ENCODE measurements at places on chromosomes 3 and 15.

DNA sequence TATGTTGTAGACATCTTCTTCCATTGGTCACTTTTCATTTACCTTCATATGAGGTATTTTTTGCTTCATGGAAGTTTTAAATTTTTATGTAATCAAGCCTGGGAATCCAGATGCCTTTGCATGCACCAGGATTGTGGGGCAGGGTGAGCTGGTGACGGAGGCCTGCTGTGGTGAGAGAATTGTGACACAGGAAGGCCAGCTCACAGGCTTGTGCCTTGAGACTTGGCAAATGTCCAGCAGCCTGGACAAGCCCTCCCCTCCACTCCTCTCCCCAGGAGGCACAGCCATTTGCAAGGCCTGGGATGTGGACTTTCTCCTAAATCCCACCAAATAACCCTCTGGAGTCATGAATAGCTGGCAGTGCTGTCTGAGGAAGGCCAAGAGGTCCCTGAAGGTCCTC lies 67.4 kb downstream of the RHCG start:
- DNase-seq: no peak

DNA sequence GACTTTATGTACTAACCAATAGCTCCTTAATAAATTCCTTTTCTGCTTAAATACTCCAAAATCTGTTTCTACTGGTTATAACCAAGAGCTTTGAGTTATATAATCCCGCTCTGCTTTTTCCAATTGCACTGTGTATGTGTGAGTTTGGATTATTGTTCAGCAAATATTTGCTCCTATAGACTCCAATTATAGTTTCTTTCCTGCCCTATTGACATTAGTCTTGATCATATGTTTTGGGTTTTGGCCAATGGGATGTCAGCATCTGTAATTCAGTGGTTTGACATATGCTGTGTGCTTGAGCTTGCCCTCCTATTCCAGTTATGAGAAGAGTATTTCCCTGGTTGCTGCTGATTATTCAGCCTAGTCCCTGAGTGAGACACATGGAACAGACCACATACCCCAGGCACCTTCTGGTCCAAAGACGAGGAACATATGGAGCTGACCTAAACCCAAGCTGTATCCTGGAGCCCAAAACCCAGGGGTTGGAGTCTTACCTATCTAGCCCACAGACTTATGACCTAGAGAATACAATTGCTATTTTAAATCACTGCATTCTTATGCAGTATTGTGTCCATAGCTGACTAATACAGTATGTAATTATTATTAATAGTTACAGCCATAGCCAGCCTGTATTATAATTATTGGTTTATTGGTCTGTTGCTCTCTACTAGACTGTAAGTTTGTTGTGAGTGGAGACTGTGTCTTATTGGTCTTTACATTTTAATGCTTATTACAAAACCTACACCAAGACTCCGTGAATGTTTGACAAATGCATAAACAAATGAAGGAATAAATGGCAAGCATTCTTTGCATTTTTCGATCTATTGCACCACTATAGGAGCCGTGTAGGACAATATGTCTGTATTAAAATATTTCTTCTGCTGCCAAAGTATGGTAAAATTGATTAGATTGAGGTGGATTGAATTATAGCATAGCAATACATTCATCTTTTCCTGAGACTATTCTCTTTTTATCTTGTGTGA lies 11.7 kb upstream of the ZNF280D start:
- no peak for DNase-seq

GRCh38 chr3:145094355-145094941 lies 1066.5 kb downstream of the PLOD2 start:
- DNase-seq: peak; percentile 28

DNA sequence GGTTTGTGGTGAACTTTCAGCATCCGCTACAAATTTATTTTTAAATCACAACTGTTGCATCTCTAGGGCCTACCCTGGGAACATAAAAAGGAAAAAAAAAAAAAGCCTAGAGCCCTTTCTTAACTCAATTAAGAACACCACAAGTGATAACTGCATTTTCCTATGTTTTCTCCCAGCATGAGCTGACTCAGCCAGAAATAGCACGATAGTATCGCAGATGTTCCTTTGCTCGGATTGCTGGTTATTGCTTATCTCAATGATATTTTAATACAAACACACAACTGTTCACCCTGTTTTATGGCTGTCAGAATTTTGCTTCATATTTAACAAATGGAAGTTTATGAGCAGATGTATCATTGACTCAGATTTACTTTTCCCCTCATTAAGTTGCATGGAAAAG lies 251.8 kb upstream of the SUCLG2 start:
- no peak for DNase-seq

DNA sequence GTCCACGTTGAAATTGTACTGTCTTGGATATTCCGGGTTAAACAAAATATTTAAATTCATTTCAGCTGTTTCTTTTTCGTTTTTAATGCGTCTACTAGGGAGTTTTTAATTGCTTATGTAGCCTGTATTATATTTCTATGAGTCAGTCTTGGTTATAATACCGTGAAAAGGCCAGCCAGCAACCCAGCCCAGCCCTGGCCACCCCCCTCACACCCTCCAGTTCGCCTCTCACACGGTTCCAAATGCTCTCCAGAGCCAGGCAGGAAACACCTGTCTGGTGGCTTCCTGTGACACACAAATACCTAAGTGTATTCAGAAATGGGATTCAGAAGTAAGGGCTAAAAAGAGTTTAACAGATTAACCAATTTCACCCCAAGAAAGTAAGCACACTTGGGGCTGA lies 4.4 kb downstream of the SH3BP5 start:
- no peak for DNase-seq

DNA sequence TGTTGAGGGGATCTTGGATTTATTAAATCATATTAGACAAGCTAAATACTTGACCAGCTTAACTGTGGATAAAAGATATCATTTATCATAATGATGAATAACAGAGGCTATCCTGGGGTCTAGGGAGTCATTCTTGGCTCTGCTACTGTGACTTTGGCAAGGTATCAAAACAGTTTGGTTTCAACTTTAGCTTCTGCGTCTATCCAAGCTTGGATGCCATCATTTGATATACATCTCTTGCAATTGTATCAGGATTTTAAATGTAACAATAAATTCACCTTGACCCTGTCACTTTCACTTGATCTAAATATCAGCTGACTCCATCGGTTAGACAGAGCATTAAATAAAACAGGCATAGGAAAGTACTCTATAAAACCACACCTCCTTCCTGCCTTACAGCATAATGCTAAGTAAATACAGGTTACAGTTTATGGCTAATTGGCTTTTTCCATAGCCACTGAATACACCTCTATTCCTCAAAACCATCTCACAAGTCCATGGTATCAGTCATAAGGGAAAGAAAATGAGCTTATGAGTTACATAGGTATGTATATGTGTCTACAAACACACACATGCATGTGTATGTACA lies 262.9 kb downstream of the CTNNB1 start:
- DNase-seq: no peak

GRCh38 chr3:78801926-78802561 lies 965.8 kb downstream of the ROBO1 start:
- DNase-seq: no peak

- DNase-seq: no peak
Measured at GRCh38 chr15:97030251-97030650, 699.8 kb downstream of the NR2F2 start.

GRCh38 chr3:48157950-48158376 lies 30.3 kb downstream of the CDC25A start:
- peak; percentile 72 for DNase-seq

- no peak for DNase-seq
Measured at GRCh38 chr15:65752151-65752700, 39.9 kb downstream of the DENND4A start.

DNA sequence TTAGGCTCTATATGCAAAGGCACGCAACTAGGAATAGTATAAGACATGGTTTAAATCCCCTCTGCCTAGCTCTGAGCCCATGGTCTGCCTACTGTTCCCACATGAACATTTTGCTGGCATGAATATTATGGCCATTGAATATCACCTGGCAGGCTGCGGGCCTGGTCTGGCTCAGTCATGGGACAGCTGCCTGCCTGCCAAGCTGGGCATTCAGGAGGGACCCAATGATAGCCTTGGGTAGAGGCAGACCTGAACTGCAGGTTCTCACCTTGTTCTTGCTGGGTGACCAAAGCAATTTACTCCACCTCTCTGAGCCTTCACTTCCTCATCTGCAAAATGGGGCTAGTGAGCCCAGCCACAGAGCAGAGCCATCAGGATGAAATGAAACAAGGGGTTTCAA lies 11.3 kb downstream of the RBP1 start:
- no peak for DNase-seq

- no peak for DNase-seq
Measured at GRCh38 chr15:96102631-96103030, 227.9 kb upstream of the NR2F2 start.

GRCh38 chr15:34973512-34973911 lies 4.0 kb upstream of the AQR start:
- no peak for DNase-seq

DNA sequence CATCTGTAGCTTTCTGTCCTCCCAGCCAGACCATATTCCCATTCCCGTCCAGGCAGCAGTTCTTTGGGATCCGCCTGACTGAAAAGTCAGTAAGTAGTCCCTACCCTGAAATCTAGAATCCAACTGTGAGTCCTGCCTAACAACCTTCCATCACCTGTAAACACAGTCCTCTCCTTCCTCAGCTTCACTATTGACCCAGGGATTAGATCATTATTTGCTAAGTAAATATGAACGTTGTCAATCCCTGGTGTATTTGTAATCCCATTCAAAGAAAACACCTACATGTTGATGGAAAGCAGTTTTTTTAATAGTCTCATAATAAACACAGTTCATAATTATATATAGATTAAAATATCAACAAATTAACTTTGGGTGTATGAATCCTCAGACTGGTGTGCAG lies 732 bp downstream of the SAXO2 start:
- peak; percentile 6 for DNase-seq

GRCh38 chr3:158768361-158768787 lies 33.5 kb upstream of the MFSD1 start:
- no peak for DNase-seq

GRCh38 chr15:48191574-48192225 lies at the start of gene CTXN2:
Gene CTXN2, plus strand, starts transcription at chr15:48191665. Its CDS starts 9,636 bp downstream, at chr15:48201301.
- no peak for DNase-seq

- DNase-seq: peak; percentile 12
Measured at GRCh38 chr3:198079771-198080520, 119.9 kb downstream of the LMLN start.

DNA sequence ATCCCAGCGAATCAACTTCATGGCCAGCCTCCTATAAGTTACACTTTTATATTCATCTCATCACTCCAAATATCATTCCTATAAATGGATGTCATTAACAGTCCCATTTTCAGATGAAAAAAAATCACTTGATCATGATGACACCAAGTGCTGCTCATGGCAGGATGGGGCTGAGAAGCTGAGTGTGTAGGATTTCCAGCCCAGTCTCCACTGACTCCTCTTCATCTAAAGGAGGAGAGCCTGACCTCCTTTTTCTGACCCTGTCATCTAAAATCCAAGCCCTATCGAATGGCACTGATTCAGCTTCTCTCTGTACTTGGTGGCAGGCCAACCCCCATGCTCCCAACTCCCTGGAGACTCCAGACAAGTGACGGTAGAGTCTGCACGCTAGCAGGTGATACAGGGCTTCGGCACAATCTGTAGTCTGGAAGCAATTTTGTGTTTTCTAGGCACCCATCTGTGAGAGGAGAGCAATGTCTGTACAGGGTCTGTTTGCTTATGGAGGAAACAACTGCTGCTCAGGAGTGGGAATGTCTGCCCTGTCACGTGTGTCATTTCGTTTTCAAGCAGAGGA lies 103.2 kb downstream of the EPHB1 start:
- DNase-seq: no peak

DNA sequence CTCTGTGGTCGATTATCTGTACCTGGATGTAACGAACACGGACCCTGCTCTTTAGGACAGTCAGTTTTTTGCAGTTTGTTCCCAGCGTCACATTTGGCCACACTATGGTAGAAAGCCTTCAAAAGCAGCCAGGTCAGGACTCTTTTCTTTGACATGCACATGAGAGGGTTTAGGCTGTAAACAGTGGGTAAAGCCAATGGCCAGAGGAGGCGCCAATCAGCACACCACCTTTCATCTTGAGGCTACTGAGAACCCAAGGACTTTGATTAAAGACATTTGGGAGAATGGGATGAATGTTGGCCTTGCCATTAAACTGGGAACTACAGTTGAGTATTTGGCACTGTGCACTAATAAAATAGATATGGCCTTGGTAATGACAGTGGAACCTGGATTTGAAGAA lies 225.9 kb downstream of the OXSM start:
- peak; percentile 6 for DNase-seq

DNA sequence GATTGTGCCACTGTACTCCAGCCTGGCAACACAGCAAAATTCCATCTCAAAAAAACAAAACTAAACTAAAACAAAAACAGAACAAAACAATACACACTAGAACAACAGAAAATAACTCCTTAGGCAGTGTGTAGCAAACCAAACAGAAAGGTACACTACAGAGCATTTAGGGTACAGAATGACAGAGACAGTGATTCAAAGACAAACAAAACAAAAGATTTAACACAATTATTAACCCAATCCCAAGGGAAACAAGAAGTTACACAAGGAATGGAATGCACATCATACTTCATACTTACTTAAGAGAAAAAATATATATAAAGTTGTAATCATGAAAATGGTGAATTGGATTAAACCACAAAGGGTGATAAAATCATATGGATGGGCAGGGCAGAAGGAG lies 12.9 kb downstream of the SLC25A20 start:
- no peak for DNase-seq

DNA sequence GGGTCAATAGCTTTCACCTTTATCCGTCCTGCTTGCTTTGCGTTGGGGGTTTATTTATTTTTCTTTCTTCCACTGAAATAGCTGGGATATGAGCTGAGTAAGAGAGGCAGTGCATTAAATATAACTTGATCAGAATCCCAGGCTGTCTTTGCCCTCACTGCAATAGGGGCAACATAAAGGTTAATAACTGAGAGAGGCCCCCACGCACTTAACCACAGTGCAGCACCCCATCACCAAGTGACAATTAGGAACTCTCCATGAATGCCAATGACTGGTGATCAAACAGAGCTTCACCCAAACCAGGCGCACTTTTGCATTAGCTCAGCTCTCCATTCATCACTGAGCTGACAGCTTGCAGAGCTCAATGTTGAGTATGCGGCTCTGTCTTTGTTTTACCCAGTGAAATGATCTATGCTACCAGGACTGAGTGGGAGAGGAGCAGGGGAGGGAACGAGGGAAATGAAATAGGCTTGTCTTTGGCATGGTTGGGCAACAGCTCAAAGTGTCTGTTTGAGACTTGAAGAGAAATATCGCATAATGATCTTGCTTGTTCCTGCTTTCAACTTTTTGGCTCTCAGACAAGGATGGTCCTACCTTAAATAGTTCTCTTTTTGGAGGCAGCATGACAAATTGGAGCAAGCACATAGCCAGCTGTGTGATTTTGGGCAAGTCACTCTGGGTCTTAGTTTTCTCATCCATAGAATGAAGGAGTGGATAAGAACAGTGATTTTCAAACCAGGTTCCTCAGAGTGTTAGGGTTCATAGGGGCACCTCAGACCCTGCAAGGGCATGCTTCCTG lies 14.5 kb upstream of the GLCE start:
- DNase-seq: peak; percentile 48

GRCh38 chr3:116517308-116517707 lies 72.0 kb upstream of the LSAMP start:
- peak; percentile 10 for DNase-seq
